Kidney glomerular epithelial cell (primary cell): ENCODE measurements at places on chromosomes 13 and 19.

DNA sequence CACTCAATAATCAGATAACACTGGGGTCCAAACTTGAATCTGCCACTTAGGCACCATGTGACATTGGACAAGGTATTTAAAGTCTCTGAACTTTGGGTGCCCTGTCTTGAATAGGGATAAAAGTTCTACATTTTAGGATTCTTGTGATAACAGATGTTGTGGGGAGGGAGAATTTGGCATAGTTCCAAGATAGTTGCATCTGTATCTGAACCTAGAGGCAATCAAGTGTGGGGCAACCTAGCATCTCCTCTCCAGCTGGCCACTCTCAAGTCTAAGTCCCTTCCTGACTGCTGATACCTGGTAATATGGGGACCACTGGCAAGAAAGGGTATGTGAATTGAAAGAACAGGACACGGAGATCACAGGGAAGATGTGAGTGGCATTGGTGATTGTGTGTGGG is 256.1 kb downstream of the FOXO1 start:
- DNase-seq = no peak

DNA sequence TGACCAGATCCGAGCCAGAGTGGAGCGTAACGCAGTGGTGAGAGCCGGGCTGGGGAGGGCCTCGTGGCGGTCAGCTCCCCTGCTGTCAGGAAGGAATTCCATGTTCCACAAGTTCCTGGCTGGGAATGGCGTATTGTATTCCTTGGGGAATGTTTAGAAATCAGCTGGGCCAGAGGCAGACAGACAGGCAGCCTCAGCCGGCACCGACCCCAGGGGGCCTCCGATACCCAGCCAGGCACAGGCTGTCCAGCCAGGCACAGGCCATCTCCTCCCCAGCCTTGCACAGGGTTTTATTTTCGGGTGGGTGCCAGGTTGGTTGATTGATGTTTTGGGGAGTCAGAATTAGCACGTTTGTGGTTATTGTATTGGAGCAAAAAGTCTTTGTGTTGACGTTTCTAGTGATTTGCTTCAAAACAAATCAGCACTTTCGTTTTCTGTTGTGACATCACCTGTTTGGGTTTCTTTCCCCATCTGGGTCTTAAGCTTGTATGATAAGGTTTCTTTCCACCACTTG is 126.6 kb upstream of the MCF2L start:
- peak; percentile 11 for DNase-seq

- DNase-seq = peak; percentile 96
Measured at GRCh38 chr19:49676136-49676783, 811 bp upstream of the PRMT1 start.

- peak; percentile 46 for DNase-seq
Measured at GRCh38 chr13:112779856-112780604, 90.2 kb downstream of the ATP11A start.

- no peak for DNase-seq
Measured at GRCh38 chr13:41709511-41709910, 251.4 kb downstream of the VWA8 start.

- DNase-seq = no peak
Measured at GRCh38 chr13:65034266-65034665, 2195.9 kb downstream of the PCDH9 start.

DNA sequence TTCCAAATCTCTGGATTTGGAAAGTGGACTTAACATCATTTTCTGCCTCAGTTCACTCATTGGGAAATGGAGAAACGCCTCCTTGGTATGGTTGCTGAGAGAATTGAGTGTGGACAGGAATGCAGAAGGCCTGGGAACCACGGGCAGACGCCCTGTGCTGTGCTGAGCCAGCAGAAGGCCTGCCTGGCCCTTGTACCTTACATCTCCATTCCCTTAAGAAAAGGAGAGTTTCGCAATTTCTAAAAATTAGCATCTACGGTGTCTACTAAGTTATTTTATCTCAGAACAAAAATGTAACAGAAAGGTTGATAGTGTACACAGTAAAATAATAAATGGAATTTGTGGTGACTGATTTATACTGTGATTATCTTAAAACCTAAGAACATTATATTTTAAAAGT is 78.7 kb downstream of the IPO5 start:
- no peak for DNase-seq

DNA sequence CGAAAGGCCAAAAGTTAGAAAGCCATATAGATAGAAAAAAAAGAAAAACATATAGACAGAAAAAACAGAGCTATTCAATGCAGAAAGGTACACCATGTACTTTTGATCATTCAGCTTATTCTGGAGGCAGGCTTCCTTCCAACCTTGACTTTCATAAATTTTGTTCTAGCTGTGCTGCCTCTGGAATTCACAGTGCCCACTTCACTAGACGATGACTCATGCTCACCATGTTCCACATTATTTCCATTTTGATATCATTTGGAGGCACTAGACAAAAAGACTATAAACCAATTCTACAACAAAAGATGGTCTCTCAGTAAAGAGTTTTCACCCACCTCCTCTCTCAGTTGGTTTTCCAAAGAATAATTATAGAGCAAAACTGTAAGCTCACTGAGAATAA is 229.0 kb upstream of the IPO5 start:
- no peak for DNase-seq

- DNase-seq = no peak
Measured at GRCh38 chr13:51221674-51222036, 543 bp upstream of the FAM124A start.

GRCh38 chr19:38285567-38285966 is 18.5 kb upstream of the C19orf33 start:
- no peak for DNase-seq

GRCh38 chr13:50894012-50894411 is 15.6 kb upstream of the RNASEH2B start:
- no peak for DNase-seq

- DNase-seq = peak; percentile 35
Measured at GRCh38 chr13:57627663-57628062, 3.9 kb upstream of the PCDH17 start.

DNA sequence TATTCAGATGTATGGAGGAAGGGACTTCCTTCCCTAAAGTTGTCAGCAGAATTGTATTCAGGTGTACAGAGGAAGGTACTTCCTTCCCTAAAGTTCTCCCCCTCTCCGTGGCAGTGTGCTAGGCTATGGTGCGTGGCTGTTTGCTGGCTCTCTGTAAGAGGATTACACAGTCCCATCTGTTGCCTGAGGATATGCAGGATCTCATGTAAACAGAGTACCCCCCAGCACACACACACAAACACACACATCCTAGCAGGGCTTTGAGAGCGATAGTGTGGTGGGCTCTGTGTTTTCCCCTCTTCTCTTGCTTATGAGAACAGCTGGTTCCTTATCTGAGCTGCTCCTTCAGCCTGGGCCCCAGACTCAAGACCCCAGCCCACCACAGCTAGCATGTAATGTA is 10.3 kb downstream of the NEK5 start:
- DNase-seq = no peak

GRCh38 chr13:94272038-94272437 is 207.4 kb downstream of the DCT start:
- DNase-seq = no peak

GRCh38 chr13:20923272-20923671 is 20.7 kb upstream of the XPO4 start:
- no peak for DNase-seq

DNA sequence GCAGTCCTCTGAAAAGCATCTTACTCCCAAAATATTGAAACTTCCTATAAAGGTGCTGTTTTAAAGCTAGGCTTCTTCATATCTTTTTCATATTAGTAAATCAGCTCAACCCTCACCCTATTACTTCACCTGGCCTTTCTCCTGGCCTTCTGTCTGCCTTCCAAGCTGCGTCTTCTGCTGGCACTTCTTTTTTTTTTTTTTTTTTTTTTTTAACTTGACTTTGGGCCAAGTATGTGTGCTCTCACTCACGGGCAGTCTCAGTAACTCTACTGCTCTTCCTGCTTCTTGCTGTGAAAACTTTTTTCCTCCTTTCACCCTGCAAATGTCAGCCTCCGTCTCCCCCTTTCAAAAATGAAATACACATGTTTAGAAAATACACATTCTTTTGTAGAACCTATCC is 41.2 kb upstream of the KCTD4 start:
- DNase-seq = no peak

GRCh38 chr19:39449116-39449797 is 3.9 kb downstream of the SUPT5H start:
- DNase-seq = no peak

GRCh38 chr19:43751466-43752220 is 3.1 kb downstream of the SMG9 start:
- DNase-seq = no peak

GRCh38 chr13:76769271-76769791 is 116.9 kb downstream of the KCTD12 start:
- no peak for DNase-seq

- no peak for DNase-seq
Measured at GRCh38 chr19:8684001-8684902, 14.3 kb downstream of the ACTL9 start.

DNA sequence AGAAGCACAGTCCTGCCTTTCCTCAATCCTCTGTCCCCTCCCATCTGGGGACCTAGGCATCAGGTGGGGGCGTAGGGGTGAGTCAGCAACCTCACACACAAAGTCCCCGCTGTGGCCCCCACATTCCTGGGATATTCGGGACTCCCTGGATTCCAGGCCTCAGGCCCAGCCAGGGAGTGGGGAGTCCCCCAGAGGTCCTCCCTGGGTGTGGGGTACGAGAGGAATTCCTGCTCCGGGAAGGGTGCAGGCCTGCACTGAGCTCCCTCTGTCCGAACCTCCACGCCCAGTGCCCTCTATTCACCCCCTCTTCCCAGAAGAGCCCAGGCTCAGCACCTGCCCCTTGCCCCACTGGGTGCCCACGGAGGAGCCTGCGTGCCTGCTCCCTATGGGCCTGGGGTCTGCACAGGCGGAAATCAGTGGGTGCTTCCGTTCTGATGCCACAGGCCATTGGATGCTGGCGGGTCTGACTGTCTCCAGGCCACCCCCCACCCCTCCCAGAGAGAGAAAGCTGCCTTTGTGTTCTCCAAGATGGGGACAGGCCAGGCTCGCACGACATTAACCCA is 3.4 kb downstream of the CADM4 start:
- DNase-seq = no peak

- DNase-seq = peak; percentile 33
Measured at GRCh38 chr19:12801466-12802266, at the start of the genes PRDX2 and THSD8. Gene PRDX2 (minus strand): TSS chr19:12801800. CDS start chr19:12801261, 539 bp downstream. Gene THSD8 (plus strand): TSS chr19:12802069. CDS start chr19:12802072, 3 bp downstream.

- no peak for DNase-seq
Measured at GRCh38 chr19:15672580-15673175, at the start of gene CYP4F12. Gene CYP4F12 (plus strand): TSS chr19:15673087. CDS start chr19:15673530, 443 bp downstream.

GRCh38 chr19:31501427-31502195 is 152.4 kb upstream of the TSHZ3 start:
- no peak for DNase-seq

DNA sequence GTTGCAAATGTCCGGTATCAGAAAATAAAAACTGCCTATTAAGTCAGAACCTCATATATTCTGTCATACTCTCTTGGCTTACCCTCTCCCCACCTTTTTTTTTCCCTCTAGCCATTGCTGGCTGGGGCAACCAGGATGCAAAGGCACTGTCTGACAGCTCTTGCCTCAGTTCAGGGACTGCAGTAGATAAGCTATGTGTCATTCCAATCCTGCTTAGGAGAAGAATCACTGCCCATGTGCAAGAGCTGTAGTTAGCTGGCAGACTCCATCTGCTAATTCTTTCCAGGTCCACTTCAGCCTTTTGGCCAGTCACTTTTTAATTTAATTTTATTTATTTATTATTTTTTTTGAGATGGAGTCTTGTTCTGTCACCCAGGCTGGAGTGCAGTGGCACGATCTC is 895.6 kb upstream of the SLC10A2 start:
- DNase-seq = no peak

DNA sequence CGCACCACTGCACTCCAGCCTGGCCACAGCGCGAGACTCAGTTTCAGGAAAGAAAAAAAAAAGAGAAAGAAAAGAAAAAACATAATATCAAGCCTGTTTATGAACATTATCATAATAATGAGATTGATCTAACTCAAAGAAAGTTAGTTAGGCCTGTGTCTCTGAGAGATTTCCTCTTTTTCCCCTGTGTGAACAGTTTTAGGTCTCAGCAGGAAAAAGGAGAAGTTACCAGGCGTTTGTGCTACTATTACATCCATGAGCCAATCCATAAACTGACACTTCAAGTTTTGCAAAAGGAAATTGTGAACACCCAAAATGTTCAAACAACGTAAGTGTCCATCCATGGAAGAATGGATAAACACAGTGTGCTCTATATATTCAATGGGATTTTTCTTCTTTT is 3.8 kb downstream of the TARM1 start:
- DNase-seq = no peak

DNA sequence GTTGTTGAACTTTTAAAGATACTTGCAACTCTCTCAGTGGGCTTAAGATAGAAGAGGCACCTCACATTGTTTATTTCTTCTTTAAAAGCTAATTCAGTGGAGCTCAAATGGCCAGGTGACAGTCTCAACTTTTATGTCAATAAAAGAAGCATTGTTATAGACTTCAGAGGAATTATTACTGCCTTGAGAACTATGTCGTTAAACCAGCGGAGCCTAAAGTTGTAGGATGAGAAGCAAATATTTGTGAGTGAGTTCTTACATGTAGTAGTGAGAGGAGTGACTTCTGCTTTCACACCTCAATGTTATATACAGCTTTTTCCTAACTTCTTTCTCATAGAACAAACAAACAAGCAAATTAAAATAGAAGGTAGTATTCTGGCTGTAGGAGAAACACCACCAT is 31.2 kb upstream of the DGKH start:
- DNase-seq = no peak

GRCh38 chr19:24069905-24070657 is 16.9 kb upstream of the ZNF254 start:
- DNase-seq = no peak

- no peak for DNase-seq
Measured at GRCh38 chr19:5828661-5829566, 10.6 kb downstream of the FUT6 start.

DNA sequence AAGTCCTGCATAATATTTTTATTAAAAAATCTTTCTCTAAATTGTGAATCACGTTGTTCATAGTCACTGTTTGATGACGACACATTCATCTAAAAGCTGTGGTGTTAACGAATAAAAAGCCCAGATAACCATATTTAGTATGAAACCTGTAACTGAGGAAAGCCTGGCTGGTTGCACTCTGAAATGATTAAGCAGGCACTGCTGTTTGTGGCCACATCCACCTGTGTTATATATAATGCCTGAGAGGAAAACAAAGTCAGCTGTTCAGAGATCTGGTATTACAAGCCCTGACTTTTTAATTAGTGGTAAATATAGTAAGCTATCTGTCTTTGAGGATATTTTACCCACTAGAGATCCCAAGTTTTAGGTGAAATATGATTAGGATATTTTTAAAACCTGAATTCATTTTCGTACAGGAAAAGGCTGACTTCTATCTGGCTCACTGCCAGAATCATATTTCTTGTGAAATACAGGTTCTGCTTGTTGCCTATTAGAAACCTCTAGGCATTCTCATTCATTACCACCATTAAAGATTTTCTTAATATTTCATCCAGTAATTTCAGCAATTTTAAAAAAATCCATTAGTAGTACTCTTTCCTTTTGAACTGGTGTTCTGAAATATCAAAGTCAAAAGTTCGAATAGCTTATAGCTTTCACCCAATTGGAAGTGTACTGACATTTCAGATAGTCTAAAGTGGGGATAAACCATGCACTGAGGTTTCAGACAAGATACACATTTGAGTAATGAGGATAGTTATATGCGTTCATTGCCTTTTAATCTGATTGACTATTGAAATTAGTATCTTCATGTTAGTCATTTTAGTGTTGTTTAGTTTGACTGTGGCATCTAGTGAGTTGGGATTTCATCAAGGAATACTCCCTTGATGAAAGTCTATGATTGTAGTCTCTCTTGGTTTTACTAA is 79.7 kb downstream of the LMO7 start:
- no peak for DNase-seq

GRCh38 chr13:26697069-26697955 is 63.3 kb downstream of the GPR12 start:
- no peak for DNase-seq

GRCh38 chr13:106753251-106753650 is 185.3 kb upstream of the ARGLU1 start:
- no peak for DNase-seq
